ENCODE measurements at places on chromosomes 7 and 10.

DNA sequence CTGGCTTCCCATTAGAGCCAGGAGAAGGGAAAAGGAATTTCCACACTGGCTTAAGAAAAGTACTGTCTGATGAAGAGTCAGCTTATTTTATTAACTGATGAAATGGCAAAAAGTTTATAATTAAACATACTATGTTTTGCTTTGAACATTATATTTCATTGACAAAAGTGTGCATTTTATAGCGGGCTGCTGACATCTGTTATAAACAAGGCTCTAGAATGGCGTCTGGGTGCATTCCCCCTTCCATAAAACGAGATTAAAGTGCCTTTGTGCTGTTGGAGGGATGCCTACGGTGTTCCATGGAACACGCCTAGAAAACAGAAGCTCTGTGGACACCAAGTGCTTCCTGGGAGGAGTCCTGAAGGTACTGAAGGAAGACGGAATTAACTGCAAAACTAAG is 220.2 kb downstream of the SNX10 start:
- no peak for DNase-seq

DNA sequence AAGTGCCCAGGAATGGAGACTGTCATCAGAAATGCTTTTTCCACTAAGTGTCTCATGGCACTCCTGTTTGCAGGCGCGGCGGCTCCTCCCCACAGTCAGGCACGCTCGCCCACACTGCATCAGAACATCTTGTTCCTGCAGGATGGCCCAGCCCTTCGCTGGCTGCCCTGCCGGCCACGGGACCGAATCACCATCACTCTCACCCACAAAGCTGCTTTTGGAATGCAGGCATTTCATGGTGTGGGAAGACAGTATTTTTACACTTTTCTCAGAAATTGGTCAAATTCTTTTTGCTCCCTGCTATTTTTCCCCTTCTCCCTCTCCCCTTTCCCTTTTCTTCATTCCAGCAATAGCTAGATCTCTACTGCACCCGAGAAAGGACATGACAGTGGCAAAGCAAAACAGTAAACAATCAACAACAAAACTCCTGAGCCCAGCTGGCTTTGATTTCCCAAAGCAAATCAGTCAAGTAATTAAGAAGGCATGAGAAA is 176.1 kb upstream of the TNS3 start:
- no peak for DNase-seq

DNA sequence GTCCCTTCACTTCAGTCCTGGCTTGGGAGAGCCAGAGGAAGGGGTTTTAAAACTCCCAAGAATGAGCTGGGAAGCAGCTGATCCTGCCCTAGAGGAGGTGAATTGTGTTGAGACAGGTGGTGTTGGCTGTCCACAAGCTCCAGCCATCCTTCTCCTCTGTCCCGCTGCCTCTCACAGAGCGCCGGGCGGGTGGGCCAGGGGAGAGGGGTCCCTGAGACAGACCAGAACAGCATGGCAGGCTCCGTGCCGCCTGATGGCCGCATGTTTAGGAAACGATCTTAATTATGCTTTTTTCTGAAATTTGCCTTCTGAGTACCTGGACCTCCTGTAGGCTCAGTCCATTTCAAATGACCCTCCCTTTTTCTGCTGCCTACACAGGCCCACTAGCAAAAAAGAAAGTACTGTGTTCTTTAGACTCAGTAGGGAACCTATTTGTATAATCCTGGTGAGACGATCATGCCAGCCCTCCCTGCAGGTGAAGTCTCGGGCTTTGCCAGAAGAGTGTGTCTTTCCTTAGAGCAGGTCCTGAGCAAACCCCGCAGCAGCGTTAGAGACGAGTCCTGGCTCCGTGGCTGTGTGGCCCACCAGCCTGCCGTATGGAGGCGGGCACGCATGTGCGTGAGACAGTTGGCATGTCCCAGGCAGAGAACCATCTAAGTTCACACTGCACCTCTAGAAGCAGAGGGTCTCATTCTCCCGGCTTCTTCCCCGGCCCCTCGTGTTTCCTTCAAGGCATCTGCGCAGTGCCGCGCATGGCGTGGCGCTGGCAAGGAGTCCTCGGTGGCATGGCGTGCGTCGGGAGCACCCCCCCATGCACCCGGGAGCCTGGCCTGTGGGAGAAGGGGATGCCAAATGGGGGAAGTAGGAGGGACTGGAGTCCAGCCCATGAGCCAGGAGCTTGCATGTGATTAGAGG is 26.3 kb upstream of the PWWP2B start:
- DNase-seq: no peak

GRCh38 chr7:151838072-151838471 is 38.8 kb downstream of the PRKAG2 start:
- no peak for DNase-seq

DNA sequence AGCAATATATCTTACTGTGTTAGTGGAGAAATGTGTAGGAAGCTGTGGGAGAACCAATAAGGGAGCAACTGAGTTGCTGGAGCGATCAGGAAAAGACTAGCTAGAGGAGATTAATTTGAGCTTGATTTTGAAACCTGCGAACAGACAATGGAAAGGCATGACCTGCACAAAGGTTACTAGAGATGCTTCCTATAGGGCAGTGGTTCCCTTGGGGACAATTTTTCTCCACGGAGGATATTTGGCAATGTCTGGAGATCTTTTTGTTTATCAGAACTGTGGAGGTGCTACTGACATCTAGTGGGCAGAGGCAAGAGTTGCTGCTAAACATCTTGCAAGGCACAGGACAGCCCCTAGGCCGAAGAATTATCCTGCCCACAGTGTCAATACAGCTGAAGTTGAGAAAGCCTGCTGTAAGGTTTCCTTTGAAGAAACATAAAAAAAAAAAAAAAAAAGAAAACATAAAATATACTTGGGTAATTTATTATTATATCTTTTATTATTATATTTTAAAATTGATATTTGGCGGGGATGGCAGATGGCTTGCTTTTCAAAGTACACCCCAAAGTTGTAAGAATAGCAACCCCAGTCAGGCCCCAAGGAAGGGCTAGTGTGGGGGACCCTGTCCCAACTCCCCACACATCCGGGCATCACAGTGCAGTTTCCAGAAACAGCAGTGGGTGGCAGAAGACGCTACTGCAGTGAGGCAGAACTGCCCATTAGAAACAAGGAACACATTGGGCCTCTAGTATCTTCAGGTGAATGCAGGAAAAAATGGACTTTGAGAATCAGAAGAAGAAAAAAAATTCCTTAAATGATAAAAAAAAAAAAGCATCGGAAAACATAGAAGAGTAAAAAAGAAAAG is 481.6 kb downstream of the SH2D4B start:
- DNase-seq: peak; percentile 2

DNA sequence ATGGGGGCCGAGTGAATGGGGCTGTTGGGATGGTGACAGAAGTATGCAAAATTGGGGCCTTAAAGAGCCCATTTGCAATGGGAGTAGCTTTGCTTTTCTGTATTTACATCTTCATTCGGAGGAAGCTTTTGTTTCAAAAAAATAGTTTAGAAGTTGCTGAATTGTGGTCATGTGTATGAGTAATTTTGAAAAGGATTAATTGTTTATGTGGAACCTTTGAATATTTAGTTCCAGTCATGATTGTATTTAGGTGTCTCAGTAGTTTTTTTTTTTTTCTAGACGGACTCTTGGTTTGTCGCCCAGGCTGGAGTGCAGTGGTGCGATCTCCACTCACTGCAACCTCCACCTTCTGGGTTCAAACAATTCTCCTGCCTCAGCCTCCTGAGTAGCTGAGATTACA is 37.2 kb downstream of the RBM33 start:
- no peak for DNase-seq

DNA sequence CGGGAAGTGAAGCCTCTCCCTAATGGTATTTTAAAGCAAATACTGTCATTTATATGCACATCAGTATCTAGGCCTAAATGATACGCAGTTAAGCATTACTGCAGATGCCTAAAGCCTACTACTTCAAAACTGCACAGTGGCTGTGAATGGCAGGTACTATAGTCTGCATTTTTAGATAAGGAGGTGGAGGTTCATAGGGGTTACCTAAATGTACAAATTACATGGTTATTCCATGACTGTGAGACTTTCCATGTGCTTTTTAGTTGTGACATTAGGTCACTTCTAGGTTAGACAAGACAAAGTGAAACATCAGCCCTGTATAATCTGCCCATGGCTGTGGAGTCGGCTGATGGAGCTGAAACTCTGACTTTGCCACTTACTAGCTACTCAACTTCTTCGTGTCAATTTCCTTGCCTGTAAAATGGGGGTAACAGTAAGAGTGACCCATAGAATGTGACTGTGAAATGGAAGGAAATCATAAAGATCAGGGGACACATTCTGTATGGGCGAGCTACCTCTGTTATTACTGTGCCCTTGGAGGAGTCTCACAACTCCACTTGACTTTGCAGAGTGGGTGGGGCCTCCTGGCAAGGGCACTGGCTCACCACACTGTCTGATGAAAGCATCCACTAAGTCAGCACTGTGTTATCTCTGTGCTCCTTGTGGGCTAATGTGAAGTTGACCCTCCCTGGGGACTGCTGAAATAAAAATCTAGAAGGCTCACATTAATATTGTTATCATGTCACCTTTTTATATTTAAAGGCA is 239.4 kb downstream of the TNS3 start:
- DNase-seq: no peak

DNA sequence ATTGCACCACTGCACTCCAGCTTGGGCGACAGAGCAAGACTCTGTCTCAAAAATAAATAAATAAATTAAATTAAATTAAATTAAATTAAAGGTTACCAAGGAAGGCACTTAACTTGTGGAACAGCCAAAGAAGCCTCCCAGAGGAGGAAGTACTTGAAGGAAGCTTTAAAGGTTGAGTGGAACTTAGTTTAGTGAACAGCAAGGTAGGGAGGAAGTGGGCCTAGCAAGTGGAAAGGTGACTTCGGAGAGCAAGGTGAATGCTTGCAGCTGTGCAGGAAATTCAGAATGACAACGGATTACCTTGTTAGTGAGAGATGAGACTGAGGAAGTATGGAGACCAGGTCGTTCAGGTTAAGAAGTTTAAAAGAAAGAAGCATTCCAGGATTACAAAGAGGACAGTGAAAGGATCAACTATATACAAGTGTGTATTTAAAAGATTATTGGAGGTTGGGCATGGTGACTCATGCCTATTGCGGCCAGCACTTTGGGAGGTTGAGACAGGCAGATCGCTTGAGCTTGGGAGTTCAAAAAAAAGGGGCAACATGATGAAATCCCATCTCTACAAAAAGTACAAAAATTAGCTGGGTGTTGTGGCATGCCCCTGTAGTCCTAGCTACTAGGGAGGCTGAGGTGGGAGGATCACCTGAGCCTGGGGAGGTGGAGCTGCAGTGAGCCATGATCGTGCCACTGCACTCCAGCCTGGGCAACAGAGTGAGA is 12.8 kb upstream of the RPEL1 start:
- DNase-seq: no peak

DNA sequence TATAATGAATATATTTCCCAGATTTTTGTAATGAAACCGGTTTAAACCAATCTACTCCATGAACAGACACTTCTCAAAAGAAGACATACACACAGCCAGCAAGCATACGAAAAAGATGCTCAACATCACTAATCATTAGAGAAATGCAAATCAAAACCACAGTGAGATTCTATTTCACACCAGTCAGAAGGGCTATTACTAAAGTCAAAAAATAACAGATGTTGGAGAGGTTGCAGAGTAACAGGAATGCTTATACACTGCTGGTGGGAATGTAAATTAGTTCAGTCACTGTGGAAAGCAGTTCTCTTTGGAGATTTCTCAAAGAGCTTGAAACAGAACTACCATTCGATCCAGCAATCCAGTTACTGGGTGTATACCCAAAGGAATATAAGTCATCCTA is 240.7 kb downstream of the TSPAN12 start:
- no peak for DNase-seq

DNA sequence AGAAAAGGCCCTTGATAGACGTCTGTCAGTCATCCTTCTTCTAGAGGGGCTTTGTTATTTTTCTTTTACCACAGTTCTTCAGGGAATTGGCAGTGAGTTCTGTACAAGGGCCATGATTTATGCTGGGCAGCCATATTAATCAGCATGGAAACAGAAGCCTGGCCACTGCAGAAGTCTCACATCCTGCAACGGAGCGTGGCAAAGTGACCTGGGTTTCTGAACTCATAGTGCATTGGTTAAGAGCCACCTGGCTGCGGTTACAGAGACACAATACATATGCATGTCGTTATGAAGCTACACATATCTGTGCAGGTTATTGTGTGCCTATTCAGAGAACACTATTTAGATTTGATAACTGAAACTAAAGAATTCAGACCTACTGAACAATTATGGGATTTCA is 419.4 kb upstream of the CELF2 start:
- DNase-seq: peak; percentile 84

DNA sequence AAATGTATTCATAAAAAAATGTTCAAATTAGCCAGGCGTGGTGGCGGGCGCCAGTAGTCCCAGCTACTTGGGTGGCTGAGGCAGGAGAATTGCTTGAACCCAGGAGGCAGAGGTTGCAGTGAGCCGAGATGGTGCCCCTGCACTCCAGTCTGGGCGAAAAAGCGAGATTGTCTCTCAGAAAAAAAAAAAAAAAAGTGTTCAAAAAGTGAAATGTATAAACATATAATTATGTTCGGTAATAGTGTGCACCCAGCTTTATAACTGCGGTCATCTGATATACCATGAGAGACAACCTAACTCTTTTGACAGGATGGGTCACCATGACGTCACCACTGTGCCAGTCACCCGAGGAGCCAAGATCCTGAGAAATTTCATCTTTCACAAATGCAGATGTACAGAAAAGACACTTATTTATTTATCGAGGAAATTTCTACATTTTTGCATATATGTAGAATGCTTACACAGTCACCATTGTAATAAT is 594 bp upstream of the RP9 start:
- peak; percentile 76 for DNase-seq

- no peak for DNase-seq
Observed at GRCh38 chr10:15457382-15457781, 86.3 kb upstream of the FAM171A1 start.

GRCh38 chr10:29465384-29465783 is 169.4 kb downstream of the SVIL start:
- no peak for DNase-seq

GRCh38 chr10:16735671-16736070 is 81.6 kb downstream of the RSU1 start:
- no peak for DNase-seq

- no peak for DNase-seq
Observed at GRCh38 chr10:44806950-44807349, 104.2 kb upstream of the TMEM72 start.

- DNase-seq: no peak
Observed at GRCh38 chr7:55061726-55062499, 43.1 kb downstream of the EGFR start.

Measured in NCI-H1417 (cell line).